Activated naive CD4-positive, alpha-beta T cell treated with anti-CD3 and anti-CD28 coated beads, Interleukin-2, amount 50 U/mL, for 72 hours (primary cell): ENCODE measurements at places on chromosomes 13 and 19. TPM values are rescaled to one million over a fixed set of nuclear protein-coding genes. Genes with fewer than 3 reads are reported as not detected.

- DNase-seq = no peak
These were observed 3.2 kb upstream of the SPRYD7 start for GRCh38 chr13:49939321-49939720.

- no peak for DNase-seq
These were observed 26.5 kb downstream of the PPP2R1A start for GRCh38 chr19:52216401-52216800.

GRCh38 chr19:19062454-19063182, 1.2 kb upstream of the SLC25A42 start:
- DNase-seq = no peak

DNA sequence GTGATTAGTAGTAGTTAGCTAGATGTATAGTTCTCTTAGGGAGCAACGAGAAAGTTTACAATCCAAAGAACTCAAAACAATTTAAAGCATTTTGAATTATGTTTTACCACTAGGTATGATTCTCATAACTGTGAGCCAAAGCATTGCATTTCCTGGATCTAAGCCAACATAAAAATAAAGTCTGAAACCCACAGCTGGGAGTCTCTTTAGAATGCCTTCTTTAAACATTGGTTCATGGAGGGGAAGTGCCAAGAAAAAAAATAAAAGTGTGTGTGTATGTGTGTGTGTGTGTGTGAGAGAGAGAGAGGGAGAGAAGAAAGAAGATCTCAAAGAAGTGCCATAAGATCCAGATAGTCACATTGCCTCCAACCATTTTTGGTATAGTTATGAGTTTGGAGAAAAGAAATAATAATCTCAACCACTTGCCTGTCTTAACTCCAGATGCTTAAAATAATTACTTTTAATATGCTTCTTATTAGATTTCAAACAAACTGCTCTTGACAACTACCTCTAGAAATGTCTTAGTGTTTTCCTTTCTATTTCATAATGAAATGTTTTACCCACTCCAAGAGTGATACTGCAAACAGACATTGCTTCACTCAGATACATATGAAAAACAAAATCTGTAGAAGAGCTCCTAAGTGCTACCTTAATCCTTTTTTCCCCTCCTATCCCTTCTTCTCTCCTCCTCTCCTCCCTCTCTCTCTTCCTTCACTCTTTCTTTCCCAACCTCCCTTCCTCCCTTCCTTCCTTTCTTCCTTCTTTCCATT, 554.1 kb downstream of the KCTD12 start:
- no peak for DNase-seq

- DNase-seq = no peak
These were observed 94.1 kb upstream of the SLC7A1 start for GRCh38 chr13:29689548-29689947.

- DNase-seq = no peak
These were observed 895.6 kb upstream of the SLC10A2 start for GRCh38 chr13:103961784-103962183.

- no peak for DNase-seq
These were observed 1794.2 kb downstream of the SLITRK5 start for GRCh38 chr13:89465366-89465765.

DNA sequence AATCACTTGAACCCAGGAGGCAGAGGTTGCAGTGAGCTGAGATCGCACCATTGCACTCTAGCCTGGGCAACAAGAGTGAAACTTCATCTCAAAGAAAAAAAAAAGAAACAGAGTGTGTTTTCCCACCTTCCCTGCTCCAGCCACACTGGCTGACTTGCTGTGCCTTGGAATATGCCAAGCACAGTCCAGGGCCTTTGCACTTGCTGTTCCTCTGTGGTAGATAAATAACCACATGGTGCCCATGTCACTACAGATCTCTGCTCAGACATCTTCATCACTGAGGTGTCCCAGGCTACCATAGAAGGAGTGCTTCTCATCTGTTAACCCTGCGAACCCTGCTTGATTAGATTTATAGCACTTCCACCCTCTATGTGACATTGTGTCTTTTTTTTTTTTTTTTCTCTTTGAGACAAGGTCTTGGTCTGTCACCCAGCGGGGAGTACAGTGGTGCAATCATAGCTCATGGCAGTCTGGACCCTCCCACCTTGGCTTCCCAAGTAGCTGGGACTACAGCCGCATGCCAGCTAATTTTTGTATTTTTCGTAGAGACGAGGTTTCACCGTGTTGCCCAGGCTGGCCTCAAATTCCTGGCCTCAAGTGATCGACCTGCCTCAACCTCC, 10.4 kb downstream of the SMARCA4 start:
- DNase-seq = no peak

- no peak for DNase-seq
These were observed 108.8 kb downstream of the KLF12 start for GRCh38 chr13:74025369-74025768.

DNA sequence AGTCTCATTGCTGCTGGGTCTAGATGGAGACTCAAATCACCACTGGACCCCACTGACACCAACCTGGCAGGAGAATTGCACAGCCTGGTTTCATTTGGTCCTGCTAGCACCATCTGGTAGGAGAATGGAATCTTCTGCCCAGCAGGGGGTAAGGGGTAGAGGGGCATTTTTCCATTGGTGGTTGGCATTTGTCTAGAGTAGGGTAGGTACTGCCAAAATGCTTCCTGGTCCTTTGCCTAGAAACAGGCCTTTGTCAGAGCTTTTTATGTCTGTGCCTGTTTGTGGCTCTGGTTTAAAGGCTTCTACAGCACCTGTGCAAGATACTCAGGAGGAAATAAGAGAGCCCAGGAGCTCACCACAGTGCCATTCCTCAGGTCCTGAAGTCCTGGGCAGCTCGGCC, 121.3 kb downstream of the KCTD12 start:
- DNase-seq = no peak

GRCh38 chr13:82076496-82076895, 1735.6 kb upstream of the SPRY2 start:
- no peak for DNase-seq

The KCTD4 gene
- not detected for total RNA-seq

The MUC16 gene
- total RNA-seq = 0.02 TPM

The IL17D gene
- total RNA-seq = 0.16 TPM

The PSG7 gene
- total RNA-seq = not detected

The ENOX1 gene
- total RNA-seq = 1.8 TPM

The OVOL3 gene
- total RNA-seq = not detected

The SLC15A1 gene
- total RNA-seq = not detected
